ENCODE measurements at places on chromosomes 3 and 15.

- no peak for DNase-seq
Measured at GRCh38 chr3:40169983-40170382, 139.5 kb upstream of the EIF1B start.

DNA sequence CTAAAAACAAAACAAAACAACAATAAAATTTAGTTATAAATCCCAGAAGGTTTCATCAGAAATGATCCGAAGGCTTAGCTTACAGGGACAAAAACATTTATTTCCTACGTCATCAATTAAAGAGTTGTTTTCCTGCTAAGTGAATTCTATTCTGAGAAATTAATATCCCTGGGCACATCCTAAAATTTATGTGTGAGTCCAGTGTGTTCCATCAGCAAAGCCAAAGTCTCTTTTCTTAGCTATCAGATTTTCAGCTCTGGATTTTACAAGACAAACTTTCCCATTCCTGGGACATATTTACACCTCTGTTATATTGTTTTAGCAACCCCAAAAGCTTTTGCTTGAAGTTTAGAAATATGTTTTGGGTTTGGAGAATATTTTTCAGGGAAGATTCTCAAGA, 4.4 kb upstream of the TMC3 start:
- no peak for DNase-seq

- no peak for DNase-seq
Measured at GRCh38 chr3:113844622-113845222, 6.1 kb downstream of the GRAMD1C start.

- no peak for DNase-seq
Measured at GRCh38 chr3:190883973-190884832, 21.7 kb upstream of the GMNC start.

- DNase-seq, result no peak
Measured at GRCh38 chr15:75227663-75228280, 26.1 kb downstream of the C15orf39 start.

- DNase-seq, result no peak
Measured at GRCh38 chr3:181929501-181929900, 217.8 kb downstream of the SOX2 start.

- no peak for DNase-seq
Measured at GRCh38 chr3:123909785-123910184, 25.7 kb upstream of the MYLK start.

DNA sequence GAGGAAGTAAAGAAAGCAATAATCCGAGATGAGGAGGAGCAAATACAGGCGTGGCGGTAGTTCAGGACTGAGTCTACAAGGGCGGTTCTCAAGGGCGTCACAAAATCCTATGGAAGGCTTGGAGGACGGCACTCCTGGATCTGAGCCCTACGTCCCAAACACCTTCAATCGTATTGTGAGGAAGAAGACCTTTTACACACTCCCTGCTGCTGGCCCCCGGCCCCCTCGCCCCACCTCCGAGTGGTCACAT, 747 bp downstream of the PLD1 start:
- DNase-seq, result no peak

GRCh38 chr15:62474771-62475124, 309.7 kb upstream of the C2CD4B start:
- DNase-seq, result no peak

DNA sequence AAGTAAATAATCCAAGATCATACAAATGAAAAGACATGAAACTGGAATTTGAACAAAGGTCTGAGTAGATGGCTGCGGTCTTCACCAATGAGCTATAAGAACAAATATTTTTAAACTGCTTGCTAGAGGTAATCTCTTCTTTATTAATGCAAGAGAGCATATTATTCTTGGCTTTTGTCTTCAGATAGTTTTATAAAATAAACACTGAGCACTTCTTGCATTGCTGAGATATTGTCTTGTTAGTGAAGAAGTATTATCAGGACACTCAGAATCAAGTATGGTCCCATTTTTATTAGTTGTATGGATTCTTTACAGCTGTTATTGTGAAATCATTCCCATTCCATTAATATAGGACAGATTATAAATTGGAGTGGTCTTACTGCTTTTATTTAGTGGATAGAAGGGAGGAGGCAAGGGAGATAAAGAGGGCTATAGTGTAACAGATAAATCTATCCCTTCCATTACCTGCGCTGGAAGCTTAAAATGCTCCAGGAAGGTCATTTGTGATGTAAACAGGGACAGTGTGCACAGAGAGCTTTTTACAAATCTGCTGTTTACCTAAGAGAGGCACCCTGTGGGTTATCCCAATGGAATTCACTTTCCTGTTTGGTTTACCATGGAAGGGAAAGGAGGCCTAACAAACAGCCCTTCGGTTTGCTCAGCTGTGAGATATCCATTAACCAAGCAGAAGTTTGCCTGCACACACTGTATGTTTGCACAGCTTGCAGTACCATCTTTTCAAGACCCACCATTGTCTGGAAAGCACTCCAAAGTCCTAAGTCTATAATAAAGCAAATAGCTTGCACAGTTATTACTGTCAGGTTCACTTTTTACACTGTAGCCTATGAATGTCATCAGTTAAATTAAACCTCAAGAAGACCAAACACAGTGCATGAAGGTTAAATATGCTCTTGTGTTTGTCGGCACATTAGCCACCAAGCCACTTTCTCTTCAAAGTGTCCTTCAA, 347.7 kb upstream of the TGFBR2 start:
- DNase-seq, result no peak

DNA sequence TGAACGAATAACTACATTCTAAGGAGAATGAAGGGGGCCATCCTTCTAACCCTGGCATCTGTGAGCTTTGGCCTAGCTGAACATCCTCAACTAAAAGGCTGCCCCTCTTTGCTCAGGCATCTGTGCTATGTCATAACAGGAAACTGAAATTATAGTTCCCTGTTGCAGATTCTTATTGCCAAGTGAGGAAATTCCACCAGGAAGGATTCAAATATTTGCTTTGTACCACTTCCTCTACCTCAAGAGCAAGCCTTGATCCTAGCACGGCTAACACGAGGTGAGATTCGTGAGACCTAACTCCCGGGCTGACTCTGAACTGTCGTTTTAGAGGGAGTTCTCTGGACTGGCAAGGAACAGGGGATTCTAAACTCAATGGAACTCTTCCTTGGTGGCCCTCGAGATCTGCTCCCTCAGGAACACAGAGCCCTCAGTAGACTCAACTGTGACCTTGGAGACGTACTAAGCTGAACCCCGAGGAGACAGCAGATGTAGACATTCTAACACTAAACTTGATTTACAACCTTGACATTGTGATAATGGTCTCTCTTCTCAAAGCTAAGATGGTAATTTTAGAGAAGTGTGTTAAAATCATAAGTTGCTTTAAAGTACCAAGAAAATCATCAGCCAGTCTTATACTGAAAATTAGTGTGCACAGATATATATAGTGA, 4.2 kb downstream of the SPG21 start:
- no peak for DNase-seq

DNA sequence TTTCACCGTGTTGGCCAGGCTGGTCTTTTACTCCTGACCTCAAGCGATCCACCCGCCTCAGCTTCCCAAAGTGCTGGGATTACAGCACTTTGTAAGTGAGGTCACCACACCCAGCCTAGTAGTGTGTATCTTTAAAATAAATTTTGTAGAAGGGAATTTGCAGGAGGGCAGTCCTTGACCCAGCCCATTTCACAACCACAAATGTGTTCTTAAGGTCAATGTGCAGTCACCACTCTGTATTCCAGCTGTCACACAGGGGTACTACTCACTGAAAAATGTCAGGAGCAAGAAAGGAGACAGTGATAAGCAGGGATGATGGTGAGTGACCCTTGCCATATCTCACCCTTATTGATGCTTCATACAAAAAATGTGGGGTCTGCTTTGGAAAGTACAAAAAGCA, 98.5 kb downstream of the FRMD5 start:
- DNase-seq, result no peak

GRCh38 chr15:58462973-58463663, 31.3 kb downstream of the LIPC start:
- DNase-seq, result no peak

- DNase-seq, result no peak
Measured at GRCh38 chr15:68091743-68092142, 37.6 kb downstream of the PIAS1 start.

DNA sequence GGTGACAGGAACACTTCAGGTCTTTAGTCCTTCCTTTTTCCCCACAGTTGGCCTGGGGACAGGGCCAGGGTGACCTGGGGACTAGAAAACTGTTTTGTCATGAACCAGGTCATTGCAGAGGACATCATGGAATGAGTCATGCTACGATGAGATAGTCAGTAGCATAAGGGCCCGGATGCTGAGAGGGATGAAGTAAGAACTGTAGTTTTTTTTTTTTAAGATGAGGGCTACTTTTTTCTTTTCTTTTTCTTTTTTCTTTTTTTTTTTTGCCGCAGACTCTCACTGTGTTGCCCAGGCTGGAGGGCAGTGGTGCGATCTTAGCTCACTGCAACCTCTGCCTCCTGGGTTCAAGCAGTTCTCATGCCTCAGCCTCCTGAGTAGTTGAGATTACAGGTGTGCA, 8.0 kb downstream of the MAP2K5 start:
- no peak for DNase-seq

- peak; percentile 54 for DNase-seq
Measured at GRCh38 chr15:67065531-67066005, at the start of gene SMAD3. Gene SMAD3 (plus strand): TSS chr15:67065602. CDS start chr15:67066155, 553 bp downstream.

DNA sequence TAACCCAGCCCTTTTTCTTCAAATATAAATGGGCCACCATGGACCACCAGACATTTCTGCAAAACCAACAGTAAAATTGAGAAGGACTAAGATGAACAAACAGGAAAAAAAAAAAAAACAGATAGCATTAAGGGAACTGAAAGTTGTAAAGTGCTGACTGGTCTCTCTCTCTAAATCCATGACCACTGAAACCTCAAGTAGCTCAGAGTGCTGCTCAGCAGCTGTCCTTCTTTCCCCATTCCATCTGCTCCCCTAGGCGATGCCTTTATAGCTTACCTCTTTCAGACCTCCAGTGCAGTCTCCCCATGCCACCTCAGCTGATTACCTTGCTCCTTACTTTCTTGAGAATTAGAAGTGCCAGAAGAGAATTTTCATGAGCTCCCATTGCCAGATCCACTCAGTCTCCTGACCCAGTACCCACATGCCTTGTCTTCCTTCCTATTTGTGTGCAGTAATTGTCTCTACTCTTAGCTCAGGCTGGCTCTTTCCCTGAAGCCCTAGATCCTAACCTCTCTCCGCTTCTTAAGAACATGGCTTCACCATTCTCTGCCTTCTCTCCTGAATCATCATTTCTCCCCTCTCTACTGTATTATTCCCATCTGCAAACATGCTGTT, 23.9 kb upstream of the XIRP1 start:
- no peak for DNase-seq

GRCh38 chr3:105822171-105823123, 46.4 kb downstream of the CBLB start:
- no peak for DNase-seq

GRCh38 chr3:101861212-101861788, 12.0 kb downstream of the NFKBIZ start:
- no peak for DNase-seq

- DNase-seq, result no peak
Measured at GRCh38 chr3:536417-536813, 339.9 kb downstream of the CHL1 start.

- no peak for DNase-seq
Measured at GRCh38 chr3:174931473-174932353, 72.6 kb downstream of the NAALADL2 start.

GRCh38 chr3:187919544-187919943, 174.3 kb upstream of the BCL6 start:
- no peak for DNase-seq

DNA sequence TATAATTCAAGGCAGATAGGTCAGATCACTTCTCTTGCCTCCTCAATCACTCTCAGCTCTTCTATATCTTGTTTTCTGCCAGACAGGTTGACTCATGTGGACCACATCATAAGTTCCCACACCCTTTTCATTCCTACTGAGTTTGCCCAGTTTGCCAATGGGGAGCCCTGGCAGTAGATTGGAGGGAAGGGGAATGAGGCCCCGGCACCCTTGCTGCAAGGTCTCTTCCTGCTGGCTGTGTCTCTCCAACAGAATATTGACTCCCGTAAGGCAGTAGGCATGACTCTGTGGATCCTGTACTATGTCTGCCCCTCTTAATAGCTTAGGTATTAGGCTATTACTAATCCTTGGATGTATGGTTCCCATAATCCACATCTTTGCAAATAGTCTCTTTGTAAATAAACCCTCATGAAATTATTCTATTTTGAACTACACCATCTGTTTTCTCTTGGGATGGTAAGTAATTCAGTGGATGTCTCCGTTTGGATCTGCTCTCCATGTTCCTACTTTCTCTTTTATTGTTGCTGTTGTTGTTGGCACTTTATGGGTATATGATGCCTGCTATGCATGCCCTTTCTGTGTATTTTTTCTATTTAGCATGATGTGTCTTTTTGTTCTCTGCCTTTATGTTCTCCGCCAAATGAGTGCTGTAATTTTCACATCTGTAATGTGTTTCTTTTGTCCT, 65.5 kb upstream of the DCBLD2 start:
- DNase-seq, result no peak

GRCh38 chr3:66394753-66395249, 106.0 kb downstream of the LRIG1 start:
- no peak for DNase-seq

- no peak for DNase-seq
Measured at GRCh38 chr15:100330629-100331215, 11.1 kb downstream of the ADAMTS17 start.
